ENCODE measurements at places on chromosomes 3 and 15. TPM values are rescaled to one million over a fixed set of nuclear protein-coding genes. Genes with fewer than 3 reads are reported as not detected.

Gene GOLGA8N
- 0.95 TPM for total RNA-seq

Gene IL17RC
- total RNA-seq = 34.2 TPM

Gene GOLGB1
- 18.6 TPM for total RNA-seq

Gene SPTBN5
- 0.25 TPM for total RNA-seq

Gene THAP10
- 4.8 TPM for total RNA-seq

Gene CISH
- total RNA-seq = 0.57 TPM

Gene IQCF5
- not detected for total RNA-seq

Gene GALNT15
- total RNA-seq = not detected

Gene TRPM1
- not detected for total RNA-seq

Gene CYP1A2
- total RNA-seq = not detected

Gene PPP2R3A
- 2.3 TPM for total RNA-seq

Gene PRKAR2A
- 17.4 TPM for total RNA-seq

Gene MYNN
- total RNA-seq = 10.6 TPM

Gene GHSR
- not detected for total RNA-seq

Gene CPA3
- total RNA-seq = not detected

Gene MEGF11
- 0.31 TPM for total RNA-seq

Gene ZNF502
- total RNA-seq = 1.6 TPM

Gene GOLGA6L4
- total RNA-seq = 0.29 TPM

Data from A549 treated with Mapracorat at 1 μM for 4 hours (cell line).